ENCODE measurements at places on chromosomes 2 and 18. TPM values are rescaled to one million over a fixed set of nuclear protein-coding genes. Genes with fewer than 3 reads are reported as not detected.

DNA sequence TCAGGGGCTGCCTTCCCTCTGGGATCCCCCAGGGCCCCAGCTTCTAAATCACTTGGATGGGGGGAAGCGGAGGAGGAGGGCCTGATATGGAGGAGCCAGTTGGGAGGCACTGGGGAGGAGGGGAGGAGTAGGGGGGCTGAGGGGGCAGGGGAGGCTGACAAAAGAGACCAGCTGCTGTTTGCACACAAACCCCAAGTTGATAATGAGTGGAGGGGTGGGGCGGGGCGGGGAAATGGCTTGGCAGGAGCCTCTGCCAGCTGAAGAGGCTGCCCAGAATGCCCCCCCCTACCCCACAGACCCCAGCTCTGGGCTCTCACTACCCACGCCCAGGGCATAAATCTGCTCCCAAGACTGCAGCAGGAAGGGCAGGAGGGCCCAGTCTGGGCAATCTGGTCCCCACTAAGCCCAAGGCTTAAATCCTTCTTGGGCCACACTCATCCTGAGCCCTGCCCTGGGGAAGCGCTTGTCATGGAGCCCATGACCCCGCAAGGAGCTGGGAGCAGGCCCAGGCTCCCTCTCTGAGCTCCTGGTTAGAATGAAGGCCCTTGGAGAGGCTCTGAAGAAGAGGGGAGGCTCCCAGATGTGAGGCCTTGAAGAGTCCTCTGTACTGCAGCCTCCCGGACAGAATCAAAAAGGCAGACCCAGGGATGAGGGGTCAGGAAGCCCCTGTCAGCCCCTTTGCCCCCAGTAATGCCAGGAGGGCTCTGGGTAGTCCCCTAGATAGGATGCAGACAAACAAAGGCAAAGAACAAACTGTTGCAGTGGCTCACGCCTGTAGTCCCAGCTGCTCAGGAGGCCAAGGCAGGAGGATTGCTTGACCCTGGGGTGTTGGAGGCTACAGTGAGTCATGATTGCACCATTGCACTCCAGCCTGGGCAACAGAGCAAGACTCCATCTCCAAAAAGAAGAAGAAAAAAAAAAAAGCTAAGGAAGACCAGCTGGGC is 24.8 kb upstream of the PTMA start:
- H3K4me1 ChIP-seq = peaks cover 39% of the 10 kb centered on the region
- no peaks in the 10 kb centered on the region for H3K36me3 ChIP-seq
- H3K4me3 ChIP-seq = no peak overlapping the region
- DNase-seq = no peak

DNA sequence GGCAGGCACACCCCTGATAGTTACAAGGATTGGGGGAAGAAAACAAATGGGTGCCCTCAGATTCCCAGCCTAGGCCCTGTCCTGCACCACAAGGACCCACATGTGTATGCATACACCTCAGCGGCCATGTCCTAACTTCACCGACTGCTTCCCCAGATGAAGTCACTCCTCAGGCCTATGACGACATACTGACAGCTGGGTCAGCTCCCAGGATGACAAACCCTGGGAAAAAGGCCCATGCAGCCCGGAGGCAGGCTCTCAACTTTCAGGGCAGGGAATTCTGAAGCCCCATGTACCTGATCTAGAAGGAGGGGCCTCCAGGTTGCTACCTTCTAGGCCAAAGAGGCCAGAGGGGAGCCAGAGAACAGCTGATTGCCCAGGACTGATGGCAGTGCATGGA is 11.0 kb upstream of the PLEKHM3 start:
- no peaks in the 10 kb centered on the region for H3K27me3 ChIP-seq
- no peak for DNase-seq
- H3K27ac ChIP-seq = no peak overlapping the region
- no peaks in the 10 kb centered on the region for H3K4me1 ChIP-seq

- no peak for DNase-seq
- no peak overlapping the region for H3K4me3 ChIP-seq
- no peak overlapping the region for H3K27ac ChIP-seq
- no peaks in the 10 kb centered on the region for H3K4me1 ChIP-seq
Observed at GRCh38 chr2:39839261-39839848, 60.3 kb upstream of the THUMPD2 start.

The ARHGEF4 gene
- 0.88 TPM for total RNA-seq

DNA sequence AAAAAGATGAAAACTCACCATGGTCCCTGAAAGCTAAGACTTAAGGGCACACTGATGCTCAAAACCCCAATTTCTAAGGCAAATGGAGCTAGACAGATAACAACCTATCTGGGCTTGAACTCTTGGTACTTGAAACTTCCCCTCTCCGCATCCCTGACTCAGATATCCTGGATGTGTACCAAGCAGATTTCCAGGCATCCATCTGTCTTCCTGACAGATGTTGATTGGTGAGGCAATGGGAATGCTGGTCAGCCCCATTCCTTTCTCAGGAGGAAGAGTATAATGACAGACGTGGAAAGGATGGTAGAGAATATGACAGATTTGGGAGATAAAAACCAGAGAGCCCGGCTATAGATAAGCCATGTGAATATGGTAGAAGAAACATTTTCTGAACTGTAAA is 69.2 kb downstream of the ADD2 start:
- no peaks in the 10 kb centered on the region for H3K27me3 ChIP-seq
- H3K36me3 ChIP-seq = no peaks in the 10 kb centered on the region
- H3K4me3 ChIP-seq = no peak overlapping the region
- H3K27ac ChIP-seq = no peak overlapping the region
- no peak for DNase-seq

DNA sequence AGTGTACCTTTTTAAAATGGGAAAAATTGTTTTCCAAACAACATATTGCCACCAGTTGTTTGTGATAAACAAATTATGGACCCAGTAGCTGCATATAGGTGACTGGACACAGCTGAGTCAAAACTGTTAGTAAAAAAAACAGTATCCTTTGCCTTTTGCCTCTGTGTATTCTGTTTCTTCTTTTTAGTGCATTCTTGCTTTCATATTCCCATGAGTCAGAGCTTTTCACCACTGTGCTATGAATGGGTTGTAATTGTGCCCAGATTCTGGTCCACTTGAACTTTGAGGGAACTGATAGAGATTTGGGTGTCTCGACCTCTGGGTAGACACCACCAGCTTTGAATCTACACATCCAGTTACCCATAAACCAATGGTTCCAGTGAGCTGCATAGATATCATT is 1441.9 kb upstream of the ZEB2 start:
- H3K4me3 ChIP-seq = no peak overlapping the region
- H3K4me1 ChIP-seq = no peaks in the 10 kb centered on the region
- no peaks in the 10 kb centered on the region for H3K36me3 ChIP-seq
- no peaks in the 10 kb centered on the region for H3K27me3 ChIP-seq
- H3K27ac ChIP-seq = no peak overlapping the region
- no peak for DNase-seq

The UGT1A3 gene
- not detected for total RNA-seq

DNA sequence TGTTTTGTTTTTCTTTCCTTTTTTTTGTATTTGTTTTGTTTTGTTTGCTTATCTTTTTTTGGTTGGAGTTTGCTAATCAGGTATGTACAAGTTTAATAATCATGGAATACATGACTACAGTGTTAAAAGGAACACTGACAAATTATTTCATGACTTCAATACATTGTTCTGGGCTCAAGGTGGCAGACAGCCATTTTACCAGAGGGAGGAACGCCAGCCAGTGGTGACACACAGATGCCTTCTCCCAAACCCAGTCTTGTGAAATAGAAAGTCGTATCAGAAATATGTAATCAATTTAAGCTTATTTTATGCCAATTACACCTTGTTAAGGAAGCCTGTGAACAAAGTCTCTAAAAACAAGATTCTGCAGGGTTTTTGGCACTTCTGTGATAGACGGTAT is 264.0 kb upstream of the EPHA4 start:
- no peak overlapping the region for H3K4me3 ChIP-seq
- no peak overlapping the region for H3K27ac ChIP-seq
- no peaks in the 10 kb centered on the region for H3K36me3 ChIP-seq
- DNase-seq = no peak
- no peaks in the 10 kb centered on the region for H3K4me1 ChIP-seq
- H3K27me3 ChIP-seq = no peaks in the 10 kb centered on the region

DNA sequence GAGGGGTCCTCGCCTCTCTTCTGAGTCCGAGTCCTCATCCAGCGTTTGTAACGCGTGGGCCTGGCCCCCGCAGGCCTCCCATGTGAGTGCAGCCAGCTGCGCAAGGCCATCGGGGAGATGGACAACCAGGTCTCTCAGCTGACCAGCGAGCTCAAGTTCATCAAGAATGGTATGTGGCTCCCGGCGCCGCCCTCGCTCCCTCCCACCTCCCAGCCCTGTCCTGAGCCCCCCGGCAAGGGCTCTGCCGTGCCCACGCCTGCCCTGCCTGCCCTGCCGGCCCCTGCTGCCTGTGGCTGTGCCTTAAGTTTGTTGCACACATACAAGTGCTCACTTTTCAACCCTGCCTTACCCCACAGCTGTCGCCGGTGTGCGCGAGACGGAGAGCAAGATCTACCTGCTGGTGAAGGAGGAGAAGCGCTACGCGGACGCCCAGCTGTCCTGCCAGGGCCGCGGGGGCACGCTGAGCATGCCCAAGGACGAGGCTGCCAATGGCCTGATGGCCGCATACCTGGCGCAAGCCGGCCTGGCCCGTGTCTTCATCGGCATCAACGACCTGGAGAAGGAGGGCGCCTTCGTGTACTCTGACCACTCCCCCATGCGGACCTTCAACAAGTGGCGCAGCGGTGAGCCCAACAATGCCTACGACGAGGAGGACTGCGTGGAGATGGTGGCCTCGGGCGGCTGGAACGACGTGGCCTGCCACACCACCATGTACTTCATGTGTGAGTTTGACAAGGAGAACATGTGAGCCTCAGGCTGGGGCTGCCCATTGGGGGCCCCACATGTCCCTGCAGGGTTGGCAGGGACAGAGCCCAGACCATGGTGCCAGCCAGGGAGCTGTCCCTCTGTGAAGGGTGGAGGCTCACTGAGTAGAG is 14.4 kb upstream of the ALLC start:
- peak; percentile 72 for DNase-seq
- H3K27me3 ChIP-seq = no peaks in the 10 kb centered on the region
- no peak overlapping the region for H3K4me3 ChIP-seq

The ZNF804A gene
- total RNA-seq = 0.43 TPM

DNA sequence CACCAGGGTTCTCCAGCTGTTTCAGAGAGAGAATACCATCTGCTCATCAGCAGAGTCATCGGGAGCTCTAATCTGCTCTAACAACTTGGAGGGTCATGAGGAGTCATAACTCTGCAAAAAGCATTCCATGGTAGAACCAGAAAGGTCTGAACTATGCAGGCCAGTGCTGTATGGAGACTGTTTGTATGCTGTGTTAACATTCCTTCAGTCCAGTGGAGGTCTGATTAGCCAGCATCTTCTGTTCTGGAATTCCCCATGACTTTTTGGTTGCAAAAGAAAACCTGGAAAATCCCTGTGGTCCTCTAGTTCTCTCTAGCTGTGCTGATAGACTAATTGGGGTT is 9.4 kb upstream of the ITGB6 start:
- no peaks in the 10 kb centered on the region for H3K36me3 ChIP-seq
- H3K4me3 ChIP-seq = no peak overlapping the region
- peaks cover 35% of the 10 kb centered on the region for H3K4me1 ChIP-seq
- DNase-seq = no peak
- no peak overlapping the region for H3K27ac ChIP-seq

DNA sequence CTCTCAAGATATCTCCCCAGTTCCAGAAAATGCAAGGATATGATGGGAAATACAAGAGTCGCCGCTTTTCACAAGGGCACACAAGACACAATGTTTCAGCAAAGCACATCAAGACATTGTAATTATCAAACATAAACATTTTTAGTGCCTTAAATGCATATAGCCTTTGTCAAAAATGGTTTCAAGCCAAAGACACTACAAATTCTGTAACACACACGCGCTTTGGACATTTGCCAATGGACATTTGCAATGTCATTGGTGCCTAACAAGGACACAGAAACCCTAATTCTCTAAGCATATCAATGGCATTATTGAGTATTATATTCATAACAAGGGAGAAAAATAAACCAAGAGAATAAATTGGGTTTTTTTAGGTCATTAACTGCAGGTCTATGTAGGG is 16.1 kb downstream of the ADD2 start:
- H3K36me3 ChIP-seq = no peaks in the 10 kb centered on the region
- H3K4me1 ChIP-seq = no peaks in the 10 kb centered on the region
- no peak overlapping the region for H3K4me3 ChIP-seq
- no peak overlapping the region for H3K27ac ChIP-seq
- DNase-seq = no peak

The KIF5C gene
- 8.3 TPM for total RNA-seq

- H3K4me3 ChIP-seq = no peak overlapping the region
- DNase-seq = peak; percentile 69
- H3K27me3 ChIP-seq = no peaks in the 10 kb centered on the region
- H3K36me3 ChIP-seq = no peaks in the 10 kb centered on the region
Observed at GRCh38 chr2:236359426-236360045, 95.3 kb upstream of the ASB18 start.

The SLC16A14 gene
- 16.9 TPM for total RNA-seq

GRCh38 chr18:61575419-61575818 is 242.2 kb downstream of the CDH20 start:
- no peaks in the 10 kb centered on the region for H3K4me1 ChIP-seq
- H3K36me3 ChIP-seq = no peaks in the 10 kb centered on the region

The TDRD15 gene
- 0.86 TPM for total RNA-seq

GRCh38 chr18:58525928-58526424 is 102.9 kb downstream of the ALPK2 start:
- H3K4me3 ChIP-seq = no peak overlapping the region
- DNase-seq = no peak
- no peaks in the 10 kb centered on the region for H3K36me3 ChIP-seq
- peaks cover 6% of the 10 kb centered on the region for H3K27me3 ChIP-seq
- peaks cover 5% of the 10 kb centered on the region for H3K4me1 ChIP-seq

GRCh38 chr2:386406-387103 is 98.7 kb upstream of the ALKAL2 start:
- no peaks in the 10 kb centered on the region for H3K36me3 ChIP-seq
- no peak for DNase-seq
- no peak overlapping the region for H3K4me3 ChIP-seq
- no peaks in the 10 kb centered on the region for H3K27me3 ChIP-seq

The EML6 gene
- total RNA-seq = 7.2 TPM

DNA sequence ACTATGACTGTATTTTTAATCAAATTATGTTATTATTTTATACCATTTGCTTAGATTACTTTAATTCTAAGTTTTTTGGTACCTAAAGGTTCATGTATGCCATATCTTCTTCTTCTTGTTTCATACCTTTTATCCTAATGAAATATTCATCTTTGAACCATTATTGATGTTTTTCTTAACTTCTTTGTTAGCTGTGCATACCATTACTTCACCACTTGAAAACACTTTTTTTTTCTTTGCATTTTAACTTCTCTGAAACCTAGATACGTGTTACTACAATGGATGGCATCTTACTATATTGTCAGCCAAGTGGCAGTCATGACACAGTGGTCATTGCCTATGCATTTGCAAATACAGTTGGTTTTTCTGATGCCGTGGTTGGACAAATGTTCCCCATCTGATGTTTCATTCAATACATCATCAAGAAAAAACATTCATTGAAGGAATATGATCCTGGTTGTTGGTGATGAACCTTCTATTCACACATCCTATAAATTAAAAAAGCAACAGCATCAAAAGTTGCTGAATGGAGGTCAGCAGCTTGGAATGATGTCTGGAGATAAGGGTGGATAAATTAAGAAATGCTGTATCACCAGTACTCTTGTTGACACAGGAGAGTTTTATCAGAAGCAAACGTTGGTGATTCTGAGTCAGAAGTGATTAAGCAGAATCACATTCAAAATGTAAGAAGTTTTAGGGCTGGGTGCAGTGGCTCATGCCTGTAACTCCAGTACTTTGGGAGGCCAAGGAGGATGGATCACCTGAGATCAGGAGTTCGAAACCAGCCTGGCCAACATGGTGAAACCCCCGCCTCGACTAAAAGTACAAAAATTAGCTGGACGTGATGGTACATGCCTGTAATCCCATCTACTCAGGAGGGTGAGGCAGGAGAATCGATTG is 7.4 kb downstream of the IL36A start:
- no peaks in the 10 kb centered on the region for H3K36me3 ChIP-seq
- no peak overlapping the region for H3K4me3 ChIP-seq
- no peaks in the 10 kb centered on the region for H3K27me3 ChIP-seq
- DNase-seq = no peak
- no peak overlapping the region for H3K27ac ChIP-seq

The SKOR2 gene
- not detected for total RNA-seq
